ENCODE measurements at places on chromosomes 2 and 18.
A peak's percentile ranks its signal among the peaks of the same experiment; 100 is the strongest.

DNA sequence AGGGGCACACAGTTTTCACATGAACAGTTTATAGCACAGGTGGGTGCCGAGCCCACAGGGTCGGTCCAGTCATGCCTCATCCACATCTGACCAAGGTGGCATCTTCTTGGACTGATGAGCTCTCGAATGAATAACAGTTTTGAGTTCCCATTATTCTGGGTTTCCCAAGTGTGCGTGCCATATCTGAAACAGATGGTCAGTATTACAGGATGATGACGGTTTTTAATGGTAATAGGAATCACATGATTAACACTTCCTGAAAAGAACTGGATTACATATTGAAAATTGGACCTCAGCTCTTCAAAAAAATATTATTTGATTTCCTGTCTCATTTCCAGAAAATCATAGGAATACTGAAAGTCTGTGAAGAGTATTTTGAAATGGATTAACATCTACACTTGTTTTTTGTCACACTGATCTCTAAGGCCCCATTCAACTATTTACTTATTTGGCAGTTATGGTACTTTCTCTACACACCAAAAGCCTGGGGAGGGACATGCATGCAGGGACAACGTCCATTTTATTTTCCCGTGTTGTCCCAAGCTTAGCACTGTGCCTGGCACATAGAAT is 22.2 kb upstream of the NAB1 start:
- no peak for DNase-seq

GRCh38 chr2:29011418-29012060 is 30.4 kb downstream of the TOGARAM2 start:
- DNase-seq = no peak

- DNase-seq = no peak
Observed at GRCh38 chr18:47899107-47899840, 31.2 kb downstream of the SMAD2 start.

- DNase-seq = peak; percentile 72
Observed at GRCh38 chr2:226080334-226080733, 680.8 kb downstream of the NYAP2 start.

GRCh38 chr18:23809415-23809814 is 120.2 kb downstream of the LAMA3 start:
- no peak for DNase-seq

DNA sequence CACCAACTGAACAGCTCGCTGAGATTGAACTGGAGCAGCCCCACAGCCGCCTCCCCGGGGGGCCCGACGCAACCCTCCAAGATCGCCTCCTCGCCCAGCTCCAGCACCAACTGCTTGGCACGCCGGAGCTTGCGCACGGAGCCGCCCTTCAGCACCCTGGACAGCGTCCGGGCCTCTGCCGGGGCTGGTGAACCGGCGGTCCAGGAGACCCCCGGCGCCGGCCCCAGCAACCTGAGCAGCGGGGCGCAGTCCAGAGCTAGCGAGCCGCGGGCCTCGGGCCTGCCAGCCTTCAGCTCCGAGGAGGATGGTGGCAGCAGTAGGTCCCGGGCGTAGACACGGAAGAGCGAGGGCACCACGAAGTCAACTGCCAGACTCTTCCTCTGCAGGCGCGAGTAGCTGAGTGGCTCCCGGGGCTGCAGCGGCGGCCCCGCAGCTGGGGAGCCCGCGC is 1.2 kb downstream of the ALK start:
- DNase-seq = no peak

DNA sequence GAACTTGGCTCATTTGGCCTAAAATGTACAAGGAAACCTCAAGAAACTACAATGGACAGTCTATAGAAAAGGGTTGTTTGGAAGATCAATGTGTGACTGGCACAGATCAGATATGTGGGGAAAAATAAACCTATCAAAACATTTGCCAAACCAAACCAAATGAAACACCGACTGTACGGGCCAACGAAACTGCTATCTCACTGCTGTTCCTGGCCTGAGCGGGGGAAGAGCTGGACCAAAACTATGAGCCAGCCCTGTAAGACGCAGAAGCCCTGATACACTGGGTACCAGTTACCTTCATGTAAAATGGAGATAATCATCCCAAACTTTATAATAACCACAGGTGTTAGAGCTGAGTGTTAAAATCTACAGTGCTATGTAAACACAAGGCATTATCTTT is 11.7 kb downstream of the CDC42EP3 start:
- no peak for DNase-seq

GRCh38 chr2:100008956-100009355 is 133.4 kb downstream of the AFF3 start:
- no peak for DNase-seq

DNA sequence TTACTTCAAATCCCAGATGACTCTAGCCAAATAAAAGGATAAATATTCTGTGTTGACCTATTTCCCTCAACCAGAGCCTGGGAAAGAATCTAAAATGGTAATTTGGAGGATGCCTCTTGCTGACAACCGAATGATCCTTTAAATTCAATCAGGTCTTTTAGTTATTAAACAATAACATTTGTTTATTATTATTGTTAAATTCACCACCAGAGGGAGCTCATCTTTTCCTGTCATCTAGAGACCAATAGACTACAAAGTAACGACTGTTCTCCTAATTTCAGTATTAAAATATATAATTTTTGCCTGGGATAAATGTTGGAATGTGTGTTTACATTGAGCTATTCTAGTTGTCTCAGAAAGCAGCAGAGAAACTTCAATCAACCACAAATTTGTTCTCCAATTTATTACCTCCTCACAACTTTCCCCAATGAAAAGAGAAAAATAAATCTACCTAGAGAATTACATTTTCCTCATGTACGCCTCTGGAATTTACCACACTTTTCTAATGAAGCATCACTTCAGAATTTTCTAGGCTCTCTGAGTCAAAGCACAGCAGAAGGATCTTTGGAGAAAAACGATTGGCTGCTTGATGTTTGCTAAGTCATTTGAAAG is 142.7 kb downstream of the SCG2 start:
- DNase-seq = no peak

DNA sequence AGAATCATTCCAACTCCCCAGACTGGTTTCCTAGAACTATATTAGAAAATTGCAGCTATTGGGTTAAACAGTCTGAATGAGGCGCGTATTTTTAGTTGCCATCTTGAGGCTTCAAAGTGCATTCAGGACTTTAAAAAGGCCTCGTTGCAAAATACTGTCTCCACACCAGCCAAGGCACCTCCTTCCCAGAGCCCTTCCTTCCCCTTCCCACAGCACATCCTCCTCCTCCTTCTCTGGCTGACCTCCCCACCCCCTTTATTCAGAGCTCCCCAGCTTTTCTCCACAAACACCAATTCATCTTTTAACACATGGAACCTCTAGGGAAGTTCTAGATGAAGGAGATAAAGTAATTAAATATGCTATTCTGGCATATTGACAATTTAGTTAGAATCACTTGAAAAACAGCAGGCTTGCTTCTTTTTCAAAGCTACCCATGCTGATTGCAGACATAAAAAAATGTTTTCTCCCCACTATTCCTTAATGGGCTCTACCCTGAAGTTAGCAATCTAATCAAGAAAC is 90.3 kb downstream of the RTP5 start:
- no peak for DNase-seq
